ENCODE measurements at places on chromosomes 2 and 18.

- no peak for DNase-seq
Observed at GRCh38 chr2:148974095-148974494, 64.4 kb upstream of the LYPD6B start.

DNA sequence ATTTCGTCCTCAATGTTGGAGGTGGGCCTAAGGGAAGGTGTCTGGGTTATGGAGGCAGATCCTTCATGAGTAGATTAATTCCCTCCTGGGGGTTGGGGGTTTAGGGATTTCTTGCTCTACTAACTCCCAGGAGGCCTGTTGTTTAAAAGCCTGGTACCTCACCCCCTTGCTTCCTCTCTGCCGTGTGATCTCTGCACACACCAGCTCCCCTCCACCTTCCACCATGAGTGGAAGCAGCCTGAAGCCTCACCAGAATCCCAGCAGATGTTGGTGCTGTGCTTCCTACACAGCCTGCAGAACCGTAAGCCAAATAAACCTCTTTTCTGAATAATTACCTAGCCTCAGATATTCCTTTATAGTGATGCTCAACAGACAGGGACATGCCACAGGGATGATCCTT, 141.5 kb downstream of the ZNF516 start:
- no peak for DNase-seq

GRCh38 chr2:72211777-72212485, 64.3 kb upstream of the CYP26B1 start:
- no peak for DNase-seq

- DNase-seq = no peak
Observed at GRCh38 chr2:142642650-142643049, 234.8 kb upstream of the KYNU start.

DNA sequence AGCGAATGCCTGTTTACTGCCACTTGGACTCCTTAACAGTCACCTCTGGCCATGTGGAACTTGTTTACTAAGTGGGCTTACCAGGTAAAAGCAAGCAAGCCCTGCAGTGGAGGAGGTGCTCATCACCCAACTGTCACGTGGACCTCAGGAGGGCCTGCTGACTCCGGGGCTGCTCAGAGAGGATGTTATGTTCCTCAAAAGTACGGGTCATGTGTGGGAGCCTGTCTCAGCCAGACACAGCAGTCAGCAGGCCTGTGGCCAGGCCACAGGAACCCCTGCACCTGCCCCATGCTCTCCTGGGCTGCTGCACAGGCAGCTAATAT, 36.2 kb downstream of the AMER3 start:
- no peak for DNase-seq

DNA sequence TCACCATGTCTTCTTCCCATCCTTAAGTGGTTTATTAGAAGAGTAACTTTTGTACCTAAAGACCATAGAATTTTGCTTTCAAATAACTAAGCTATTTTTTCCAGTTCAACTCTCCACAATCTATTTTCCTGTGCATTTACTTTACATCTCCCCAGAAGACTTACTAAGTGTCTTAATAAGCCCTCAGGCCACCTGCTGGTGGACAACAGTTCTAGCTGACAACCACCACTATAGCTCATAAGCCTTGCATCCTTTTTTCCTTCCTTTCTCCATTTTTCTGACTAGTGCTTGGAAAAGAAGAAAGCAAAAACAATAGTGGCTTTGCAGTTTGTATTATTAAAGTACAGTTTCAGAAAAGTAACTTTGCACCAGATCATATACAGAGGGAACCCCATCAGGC, 149.5 kb upstream of the TMEM200C start:
- DNase-seq = no peak

GRCh38 chr2:163734401-163734800, 1.4 kb downstream of the FIGN start:
- DNase-seq = no peak

- DNase-seq = no peak
Observed at GRCh38 chr2:127887776-127888130, 2.0 kb upstream of the AMMECR1L start.

- no peak for DNase-seq
Observed at GRCh38 chr2:18903750-18904149, 314.4 kb upstream of the NT5C1B start.

DNA sequence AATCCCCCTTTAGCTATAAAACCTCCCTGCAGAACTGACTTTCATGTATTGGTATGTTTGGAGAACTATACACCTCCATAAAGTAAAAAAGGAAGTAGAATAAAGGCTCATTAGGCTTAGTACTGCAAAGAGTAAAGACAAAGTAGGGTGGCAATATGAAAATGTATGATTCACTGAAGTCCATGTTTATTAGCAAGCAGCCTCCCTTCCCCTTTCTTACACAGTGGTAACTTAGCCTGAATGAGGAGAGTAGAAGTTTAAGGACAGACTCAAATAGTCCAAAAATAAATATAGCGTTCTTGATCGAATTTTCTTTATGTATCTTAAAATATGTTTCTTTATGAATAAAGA, 1.5 kb downstream of the ZNF804A start:
- DNase-seq = no peak

- no peak for DNase-seq
Observed at GRCh38 chr2:165113414-165113813, 90.4 kb downstream of the SCN3A start.

All from stimulated activated CD8-positive, alpha-beta memory T cell treated with anti-CD3 and anti-CD28 coated beads, Interleukin-7, amount 100 ng/mL, for 48 hours (primary cell).